ENCODE measurements at places on chromosomes 4 and X.

DNA sequence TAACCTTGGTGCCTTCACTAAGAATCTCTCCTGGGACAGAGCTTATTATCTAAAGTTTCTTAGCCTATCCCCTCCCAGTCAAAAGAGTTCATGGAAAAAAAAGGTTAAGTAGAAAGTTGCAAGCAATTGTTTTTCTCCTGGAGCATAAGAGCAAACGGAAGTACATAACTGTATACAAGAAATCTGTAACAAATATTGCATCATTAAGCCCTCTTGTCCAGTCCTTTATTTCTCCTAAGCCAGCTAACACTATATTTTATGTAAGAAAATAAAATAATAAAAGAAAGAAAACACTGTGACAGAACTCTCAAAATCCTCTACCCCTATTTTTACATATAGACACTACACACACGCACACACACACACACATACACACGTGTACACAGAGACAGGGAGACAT, 255.3 kb downstream of the NAF1 start:
- no peak for DNase-seq

DNA sequence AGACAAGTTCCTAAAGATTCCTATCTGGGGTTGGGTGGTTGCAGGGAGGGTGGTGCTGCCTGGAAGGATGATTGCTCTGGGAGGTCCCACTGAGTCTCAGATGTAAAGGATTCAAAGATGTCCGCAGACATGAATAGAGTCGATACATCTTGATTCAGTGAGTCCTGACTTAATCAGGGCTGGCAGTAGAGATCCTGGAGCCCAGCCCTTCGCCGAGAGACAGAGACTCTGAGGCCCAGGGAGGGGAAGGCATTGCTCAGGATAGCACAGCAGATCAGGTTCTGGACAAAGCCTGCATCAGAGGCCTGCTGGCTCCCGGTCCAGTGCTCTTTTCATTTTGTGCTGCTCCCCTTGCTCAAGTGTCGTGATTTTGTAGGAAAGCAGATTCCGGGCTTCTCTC, 21.7 kb downstream of the PJA1 start:
- no peak for DNase-seq

- DNase-seq: peak; percentile 2
Measured at GRCh38 chrX:103275947-103276567, 493 bp downstream of the TCEAL5 start.

DNA sequence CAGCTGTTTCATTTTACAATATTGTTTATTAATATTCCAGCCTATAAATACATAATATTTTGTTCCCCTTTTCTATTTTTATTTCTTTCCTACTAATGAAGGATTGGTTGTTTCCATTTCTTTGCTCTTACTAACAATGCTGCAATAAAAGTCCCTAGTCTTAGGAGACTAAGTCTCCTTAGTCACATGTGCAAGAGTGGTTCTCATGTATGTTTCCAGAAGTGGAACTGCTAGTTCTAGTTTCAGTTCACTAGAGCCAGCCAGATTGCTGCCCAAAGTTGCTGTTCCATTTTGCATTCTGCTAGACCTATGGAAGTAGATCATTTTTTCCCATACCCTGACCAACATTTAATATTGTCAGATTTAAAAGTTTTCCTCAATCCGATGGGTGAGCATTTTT, 44.3 kb downstream of the CNGA1 start:
- peak; percentile 52 for DNase-seq

- peak; percentile 74 for DNase-seq
Measured at GRCh38 chr4:184417802-184418511, 56.4 kb downstream of the IRF2 start.

All from Ammon's horn (tissue), 1 donor.